OCI-LY7 (cell line): ENCODE measurements at places on chromosomes 2 and 18. TPM values are rescaled to one million over a fixed set of nuclear protein-coding genes. Genes with fewer than 3 reads are reported as not detected.
A peak's percentile ranks its signal among the peaks of the same experiment; 100 is the strongest.

Gene APLF
- total RNA-seq, result 6.8 and 7.6 TPM in 2 replicates

GRCh38 chr2:133415210-133415876 is 152.9 kb downstream of the NCKAP5 start:
- no peak for DNase-seq

Gene SPHKAP
- total RNA-seq, result not detected in 2 replicates

DNA sequence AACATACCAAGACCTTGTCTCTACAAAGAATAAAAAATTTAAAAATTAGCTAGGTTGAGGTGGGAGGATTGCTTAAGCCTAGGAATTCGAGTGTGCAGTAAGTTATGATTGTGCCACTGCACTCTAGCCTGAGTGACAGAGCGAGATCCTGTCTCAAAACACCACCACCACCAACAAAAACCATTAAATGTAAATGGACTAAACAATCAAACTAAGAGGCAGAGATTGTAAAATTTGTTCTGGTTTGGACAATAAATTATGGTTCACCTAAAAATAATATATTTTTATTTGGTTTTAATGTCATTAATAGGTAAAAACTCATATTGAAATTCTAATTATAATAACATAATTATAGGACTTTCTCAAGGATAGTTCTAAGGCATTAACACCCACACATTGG is 9.9 kb upstream of the ATIC start:
- DNase-seq, result no peak

- no peak for DNase-seq
Measured at GRCh38 chr2:177074099-177074710, 138.4 kb upstream of the HNRNPA3 start.

DNA sequence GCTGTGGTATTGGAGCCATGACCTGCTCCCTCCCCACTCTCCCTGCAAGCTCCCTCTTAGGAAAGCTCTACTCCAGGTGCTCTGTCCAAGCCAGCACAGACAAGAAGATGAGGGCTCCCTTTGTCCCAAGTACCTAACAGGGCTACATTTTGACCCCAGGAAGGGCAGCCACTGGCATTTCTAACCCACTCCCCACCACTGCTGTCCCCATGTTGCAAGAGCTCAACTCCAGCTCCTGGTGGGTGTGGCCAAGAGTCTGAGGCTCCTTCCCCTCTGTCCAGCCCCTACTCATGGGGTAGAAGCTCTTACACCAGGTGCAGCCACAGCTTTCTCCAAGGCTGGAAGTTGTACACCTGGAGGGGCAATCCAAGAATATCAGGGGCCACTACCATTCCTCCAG is 127.0 kb upstream of the NPAS2 start:
- DNase-seq, result no peak

Gene COL6A3
- total RNA-seq, result not detected in 2 replicates

Gene CDH20
- total RNA-seq, result not detected in 2 replicates

Gene TXNDC2
- total RNA-seq, result not detected in 2 replicates

DNA sequence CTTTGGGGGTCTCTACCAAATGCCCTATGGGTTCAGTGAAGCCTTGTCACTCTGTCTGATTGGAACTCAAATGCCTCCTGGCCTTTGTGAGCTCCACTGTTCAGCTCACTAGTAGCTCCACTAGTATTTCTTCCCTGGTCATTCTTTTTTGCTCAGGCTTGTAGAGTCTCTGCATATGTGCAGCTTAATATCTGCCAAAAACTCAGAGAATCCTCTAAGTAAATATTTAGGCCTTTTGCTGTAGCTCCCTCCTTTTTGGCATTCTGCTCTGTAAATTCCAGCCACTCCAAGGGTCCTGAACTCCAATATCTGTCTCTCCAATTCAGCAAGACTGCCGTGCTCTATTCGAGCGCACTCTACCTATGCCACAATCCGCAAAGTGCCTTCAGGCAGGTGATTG is 146.5 kb downstream of the MAIP1 start:
- DNase-seq, result no peak

DNA sequence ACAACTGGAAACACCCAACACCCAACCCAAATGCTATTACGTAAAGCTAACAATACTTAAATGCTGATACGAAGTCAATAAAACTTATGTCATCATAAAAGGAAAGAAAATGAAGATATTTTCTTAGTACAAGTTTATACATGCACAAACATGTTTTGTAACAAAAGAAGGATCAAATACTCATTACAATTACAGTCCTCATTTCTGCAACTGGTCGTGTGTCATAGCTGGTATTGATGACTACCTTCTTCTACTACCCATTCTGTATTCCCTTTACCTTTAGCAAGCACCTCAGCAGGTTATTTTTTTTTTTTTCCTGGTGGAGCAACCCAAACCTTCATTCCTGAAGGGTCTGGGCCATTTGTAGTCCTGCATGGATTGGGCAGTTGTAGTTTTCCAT is 1298.5 kb downstream of the SUCLG1 start:
- no peak for DNase-seq

DNA sequence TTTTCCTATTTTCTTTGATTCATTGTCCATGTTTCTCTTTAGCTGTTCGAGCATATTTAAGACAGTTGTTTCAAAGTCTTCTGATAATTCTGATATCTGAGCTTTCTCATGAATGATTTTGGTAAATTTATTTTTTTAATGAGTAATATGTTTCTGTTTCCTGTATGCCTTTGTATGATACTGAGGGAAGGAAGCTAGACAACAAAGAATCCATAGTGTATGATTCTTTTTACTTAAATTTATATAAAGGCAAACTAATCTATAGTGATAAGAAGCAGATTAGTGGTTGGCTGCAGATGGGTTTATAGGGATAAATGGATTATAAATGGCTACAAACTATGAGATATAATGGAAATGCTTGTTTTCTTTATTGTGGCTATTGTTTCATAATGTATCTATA is 352.7 kb upstream of the CDH2 start:
- no peak for DNase-seq

GRCh38 chr2:3236300-3237045 is 141.1 kb downstream of the EIPR1 start:
- no peak for DNase-seq

Gene NDUFS1
- total RNA-seq, result 110 and 116 TPM in 2 replicates

- DNase-seq, result no peak
Measured at GRCh38 chr2:143802242-143802641, 673.0 kb downstream of the ARHGAP15 start.

GRCh38 chr18:58180738-58181353 is 136.8 kb downstream of the NEDD4L start:
- peak; percentile 35 for DNase-seq

DNA sequence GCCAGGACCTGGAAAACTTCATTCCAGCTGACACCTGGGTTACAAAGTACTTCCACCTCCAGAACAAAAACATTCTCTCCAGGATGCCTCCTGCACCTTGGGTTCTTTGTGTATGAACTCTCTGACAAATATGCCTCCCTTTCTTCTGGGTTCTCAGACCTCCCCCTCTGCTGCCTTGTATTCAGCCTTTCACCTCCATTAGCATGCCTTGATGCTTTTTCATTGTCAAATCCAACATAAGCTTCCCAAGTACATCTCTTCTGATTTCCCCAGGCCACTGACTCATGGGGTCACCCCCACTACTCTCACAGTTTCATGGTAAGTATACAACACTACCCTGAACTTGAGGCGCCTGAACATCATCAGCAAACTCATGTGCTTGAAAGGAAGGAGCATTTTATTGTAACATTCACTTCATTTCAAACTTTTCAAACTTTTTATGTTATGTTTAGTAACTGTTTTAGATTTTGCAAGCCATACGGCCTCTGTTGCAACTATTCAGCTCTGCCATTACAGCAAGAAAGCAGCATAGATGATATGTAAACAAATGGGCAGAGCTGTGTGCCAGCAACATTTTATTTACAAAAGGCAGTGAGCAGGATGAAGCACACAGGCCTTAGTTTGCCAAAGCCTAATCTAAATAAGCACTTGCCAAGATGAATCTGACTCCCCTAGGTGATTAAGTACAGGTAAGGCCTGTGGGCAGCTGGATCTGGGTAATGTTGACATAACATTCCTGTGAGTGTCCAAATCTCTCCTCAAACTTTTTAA is 32.5 kb upstream of the MRPS9 start:
- no peak for DNase-seq

GRCh38 chr2:108635630-108636354 is 83.5 kb upstream of the RANBP2 start:
- no peak for DNase-seq

GRCh38 chr2:20186078-20186854 is 38.7 kb downstream of the SDC1 start:
- no peak for DNase-seq

- DNase-seq, result no peak
Measured at GRCh38 chr2:86831537-86831936, 30.1 kb downstream of the CD8B start.

GRCh38 chr18:8800445-8800844 is 95.1 kb downstream of the MTCL1 start:
- DNase-seq, result no peak

Gene CLK1
- total RNA-seq, result 104 and 110 TPM in 2 replicates

DNA sequence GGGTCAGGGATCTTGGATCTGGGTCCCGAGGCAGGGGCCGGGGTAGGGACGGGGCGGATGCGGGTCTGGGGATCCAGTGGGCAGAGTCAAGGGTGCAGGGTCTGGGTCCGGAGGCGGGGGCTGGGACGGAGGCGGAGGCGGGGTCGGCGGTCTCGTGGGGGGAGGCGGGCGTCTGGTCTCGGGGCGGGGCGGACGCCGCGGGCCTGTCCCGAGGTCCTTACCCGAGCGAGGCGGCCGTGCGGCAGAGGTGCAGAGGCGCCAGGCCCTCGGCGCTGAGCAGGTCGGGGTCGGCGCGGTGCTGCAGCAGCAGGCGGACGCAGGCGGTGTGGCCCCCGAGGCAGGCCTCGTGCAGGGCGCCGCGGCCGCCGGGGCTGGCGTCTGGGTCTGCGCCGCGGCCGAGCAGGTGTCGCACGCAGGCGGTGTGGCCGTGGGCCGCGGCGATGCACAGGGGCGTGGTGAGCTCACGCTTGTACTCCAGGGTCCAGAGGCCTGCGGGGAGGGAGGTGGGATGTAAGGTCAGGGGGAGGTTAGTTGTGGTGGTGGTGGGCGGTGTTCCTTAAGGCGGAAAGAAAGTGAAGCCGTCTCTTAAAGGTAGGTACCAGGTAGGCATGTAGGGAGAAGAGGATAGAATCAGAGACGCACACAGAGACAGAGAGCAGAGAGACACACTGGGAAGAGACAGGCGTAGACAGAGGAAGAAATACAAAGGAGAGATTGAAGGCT is 26.6 kb downstream of the ASB18 start:
- no peak for DNase-seq

- no peak for DNase-seq
Measured at GRCh38 chr2:123808243-123808642, 216.8 kb upstream of the CNTNAP5 start.

Gene RAD51AP2
- total RNA-seq, result 0.09 TPM in 1 of 2 replicates, not detected in the other

DNA sequence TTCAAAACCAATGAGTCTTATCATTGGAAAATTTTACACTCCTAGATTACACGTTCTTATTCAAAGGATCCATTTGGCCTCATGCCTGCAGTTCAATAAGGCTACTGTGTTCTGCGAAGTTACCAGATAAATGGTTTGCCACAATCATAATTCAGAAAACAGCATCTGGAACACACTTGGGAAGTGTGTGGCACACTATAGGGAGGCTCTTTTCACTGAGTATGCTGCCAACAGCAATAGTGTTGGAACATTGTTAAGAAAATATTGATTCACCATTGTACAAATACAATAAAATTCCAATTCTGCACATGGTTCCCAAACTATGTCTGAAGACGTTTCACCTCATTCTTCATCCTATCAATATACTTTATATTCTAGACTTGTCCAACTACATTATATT is 141.4 kb upstream of the DOK6 start:
- no peak for DNase-seq

- DNase-seq, result no peak
Measured at GRCh38 chr2:198788676-198789075, 669.1 kb downstream of the SATB2 start.

Gene CDK5R2
- total RNA-seq, result 0.57 and 0.63 TPM in 2 replicates

GRCh38 chr2:233387667-233388528 is 33.6 kb downstream of the DGKD start:
- no peak for DNase-seq

Gene STARD6
- total RNA-seq, result not detected in 2 replicates

Gene CIB4
- not detected in 2 replicates for total RNA-seq

Gene PRKAG3
- total RNA-seq, result not detected in 2 replicates

GRCh38 chr18:59340312-59340711 is 18.8 kb downstream of the LMAN1 start:
- DNase-seq, result no peak

- no peak for DNase-seq
Measured at GRCh38 chr18:55838319-55838718, 250.3 kb upstream of the TCF4 start.

DNA sequence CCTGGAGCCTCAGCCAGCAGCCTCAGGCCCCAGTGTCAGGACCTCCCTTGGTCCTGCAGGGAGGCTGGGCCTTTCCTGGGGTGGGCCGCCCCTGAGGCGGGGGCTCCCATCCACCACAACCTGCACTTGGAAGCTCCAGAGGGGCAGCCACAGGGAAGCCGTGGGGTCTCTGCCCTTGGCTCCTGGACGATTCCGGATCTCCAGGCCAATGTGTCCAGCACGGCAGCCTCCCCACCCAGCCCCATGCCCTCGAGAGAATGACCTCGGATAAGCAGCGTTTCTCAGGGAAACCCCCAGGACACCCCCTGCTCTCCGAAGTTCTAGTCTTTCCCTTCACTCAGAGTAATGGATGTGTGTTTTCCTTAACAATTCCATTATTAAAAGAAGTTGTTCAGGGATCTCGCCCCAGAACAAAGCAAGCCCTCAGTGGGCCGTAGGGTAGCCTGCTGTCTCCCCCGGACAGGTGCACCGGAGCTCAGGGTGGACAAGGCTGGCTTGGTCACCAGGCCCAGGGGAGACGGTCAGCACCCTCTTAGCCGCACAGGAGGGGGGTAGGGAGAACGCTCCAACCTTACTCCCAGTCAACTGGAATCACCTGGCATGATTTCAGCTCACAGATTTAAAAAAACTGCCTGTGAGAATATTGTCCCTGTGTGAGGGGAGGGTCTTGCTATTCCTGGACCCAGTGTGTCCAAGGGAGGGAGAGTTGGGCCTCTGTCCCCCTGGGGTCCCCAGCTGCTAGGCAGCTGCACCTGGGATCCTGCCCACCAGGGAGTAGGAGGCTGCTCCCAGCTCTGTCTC is 72.2 kb upstream of the OTOS start:
- no peak for DNase-seq

GRCh38 chr18:44715245-44715644 is 34.6 kb downstream of the SETBP1 start:
- no peak for DNase-seq

DNA sequence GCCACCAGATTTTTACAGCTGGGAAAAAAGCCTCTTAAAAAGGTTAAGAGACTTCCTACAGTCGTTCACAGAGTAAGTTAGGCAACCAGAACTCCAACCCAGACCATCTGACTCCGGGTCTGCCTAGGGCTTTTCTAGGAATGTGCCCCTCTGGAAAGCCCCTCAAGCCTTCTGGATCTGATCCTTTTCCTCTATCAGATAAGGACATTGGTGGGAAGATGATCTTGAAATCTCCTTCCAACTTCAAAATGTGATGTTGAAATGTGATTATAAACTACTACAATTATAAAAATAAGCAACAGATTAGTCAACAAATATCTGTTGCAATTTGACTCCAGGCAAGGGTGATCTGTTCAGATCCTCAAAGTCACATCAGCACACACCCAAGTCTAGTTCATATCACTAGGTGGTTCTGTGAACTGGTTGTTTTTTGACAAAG is 270.4 kb downstream of the ARHGAP15 start:
- no peak for DNase-seq
